AG04449 (cell line): ENCODE measurements at places on chromosomes 11 and 22.

GRCh38 chr11:13908535-13908934 lies 54.0 kb upstream of the SPON1 start:
- no peak for DNase-seq

- no peak for DNase-seq
Measured at GRCh38 chr22:46674367-46674781, 54.2 kb downstream of the GRAMD4 start.

DNA sequence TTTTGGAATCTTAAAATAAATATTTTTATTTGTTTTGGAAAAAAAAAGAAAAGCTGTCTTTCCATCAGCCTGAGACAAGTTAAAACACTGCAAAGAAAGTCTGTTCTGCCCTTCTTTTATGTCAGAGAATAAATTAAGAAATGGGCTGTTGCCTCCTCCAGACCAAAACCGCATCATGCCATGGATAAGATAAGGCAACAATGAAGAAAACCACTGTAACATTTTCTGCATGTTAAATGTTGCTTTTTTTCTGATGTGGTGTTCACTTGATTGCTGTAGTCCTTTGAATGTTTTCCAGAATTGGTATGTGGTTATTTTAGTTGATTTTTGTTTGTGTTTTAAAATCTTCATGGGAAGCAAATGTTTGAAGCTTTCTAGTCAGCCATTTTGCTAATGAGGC lies 319.2 kb upstream of the CNTN5 start:
- DNase-seq, result no peak

DNA sequence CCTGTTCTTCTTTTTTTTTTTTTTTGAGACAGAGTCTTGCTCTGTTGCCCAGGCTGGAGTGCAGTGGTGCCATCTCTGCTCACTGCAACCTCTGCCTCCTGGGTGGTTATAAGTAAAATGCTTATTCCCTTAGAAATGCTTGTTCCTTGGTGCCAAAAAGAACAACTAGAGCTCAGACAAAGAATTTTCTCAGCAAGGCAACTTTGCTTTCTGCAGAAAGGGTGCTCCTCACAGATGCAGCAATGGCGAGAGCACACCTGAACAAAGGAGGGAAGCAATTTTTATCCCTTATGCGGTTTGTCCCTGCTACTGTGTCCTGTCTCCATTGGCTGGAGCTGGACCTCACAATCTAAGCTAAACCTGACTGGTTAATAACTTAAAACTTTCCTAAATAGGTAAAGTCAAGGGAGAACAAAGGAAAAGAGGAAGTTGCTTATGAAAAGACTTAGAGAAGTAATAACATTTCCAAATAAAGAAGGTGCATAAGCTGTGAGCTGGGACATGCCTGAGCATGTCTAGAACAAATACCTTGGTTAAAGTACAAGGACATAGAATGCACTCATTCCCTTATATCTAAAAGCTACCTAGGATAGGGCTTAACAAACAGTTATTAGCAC lies 90.0 kb upstream of the PRR5 start:
- no peak for DNase-seq

- no peak for DNase-seq
Measured at GRCh38 chr11:122863704-122864326, 18.7 kb upstream of the JHY start.

- DNase-seq, result no peak
Measured at GRCh38 chr11:134289789-134290188, 13.6 kb downstream of the GLB1L3 start.

GRCh38 chr11:71379701-71380100 lies 68.5 kb downstream of the DHCR7 start:
- DNase-seq, result no peak
